ENCODE measurements at places on chromosomes 6 and 20.

DNA sequence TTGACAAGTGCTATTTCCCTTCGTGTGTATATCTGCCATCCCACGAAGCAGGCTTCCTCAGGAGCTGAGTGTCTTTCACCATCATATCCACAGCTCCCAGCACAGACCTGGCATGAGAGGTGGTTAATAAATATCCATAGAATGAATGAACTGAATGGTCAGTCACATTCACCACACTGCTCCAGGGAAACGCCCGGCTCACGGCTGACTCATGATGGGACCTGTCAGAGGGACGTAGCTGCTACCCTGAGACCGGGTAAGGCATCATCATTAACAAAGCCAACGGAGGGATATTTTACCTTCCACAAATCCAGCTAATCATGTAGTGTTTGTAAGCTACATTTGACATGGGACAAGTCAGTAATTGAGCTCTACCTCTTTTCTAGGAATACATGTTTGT lies 12.5 kb downstream of the AGPAT4 start:
- no peak for DNase-seq

- no peak for DNase-seq
These were observed 142.6 kb upstream of the ZNF217 start for GRCh38 chr20:53736122-53736756.

DNA sequence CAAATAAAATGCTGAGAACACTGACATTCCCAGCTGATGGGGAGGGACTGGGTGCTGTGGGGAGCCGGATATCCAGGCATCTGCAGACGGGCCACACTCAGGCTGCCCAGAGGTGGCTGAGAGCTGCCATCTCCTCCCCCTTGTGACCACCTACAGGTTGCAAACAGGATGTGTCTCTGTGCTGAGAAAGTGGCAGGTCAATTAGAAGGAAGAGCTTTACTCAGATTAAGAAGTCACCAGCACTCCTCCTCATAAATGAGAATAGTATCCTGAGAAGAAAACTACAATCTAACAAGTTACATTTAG lies 63.0 kb downstream of the HUS1B start:
- DNase-seq = no peak

DNA sequence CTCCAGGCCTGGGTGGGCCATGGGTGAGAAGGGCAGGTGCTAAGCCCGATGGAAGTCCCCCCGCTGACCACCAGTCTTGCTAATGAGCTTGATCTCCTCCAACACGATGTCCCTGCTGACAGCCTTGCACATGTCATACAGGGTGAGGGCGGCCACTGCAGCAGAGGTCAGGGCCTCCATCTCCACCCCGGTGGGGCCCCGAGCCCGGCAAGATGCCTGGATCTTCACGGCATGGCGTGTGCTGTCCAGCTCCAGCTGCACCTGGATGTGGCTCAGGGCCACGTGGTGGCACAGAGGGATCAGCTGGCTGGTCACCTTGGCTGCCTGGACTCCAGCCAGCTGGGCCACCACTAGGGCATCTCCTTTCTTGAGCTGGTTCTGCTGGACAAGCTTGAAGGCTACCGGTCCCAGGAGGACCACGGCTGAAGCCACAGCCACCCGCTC lies 27.9 kb downstream of the MOCS1 start:
- DNase-seq = no peak

GRCh38 chr6:10369896-10370295 lies 45.0 kb downstream of the TFAP2A start:
- no peak for DNase-seq

- DNase-seq = no peak
These were observed 52.9 kb downstream of the UBR2 start for GRCh38 chr6:42616716-42617115.

GRCh38 chr6:4281341-4282293 lies 146.2 kb upstream of the ECI2 start:
- no peak for DNase-seq

GRCh38 chr6:18503206-18503592 lies 116.0 kb downstream of the RNF144B start:
- DNase-seq = no peak
